Activated T-cell treated with anti-CD3 and anti-CD28 coated beads, Interleukin-2, amount 50 U/mL, for 4 hours (primary cell): ENCODE measurements at places on chromosomes 12 and 14. TPM values are rescaled to one million over a fixed set of nuclear protein-coding genes. Genes with fewer than 3 reads are reported as not detected.

UBE3B gene
- 24.4 TPM for total RNA-seq

CFAP251 gene
- 0.82 TPM for total RNA-seq

KRT73 gene
- 0.23 TPM for total RNA-seq

DAO gene
- not detected for total RNA-seq

MMP19 gene
- total RNA-seq, result not detected

MAX gene
- total RNA-seq, result 143 TPM

FAM90A1 gene
- not detected for total RNA-seq

SIX6 gene
- total RNA-seq, result not detected

GRCh38 chr14:87286191-87286590 is 706.8 kb downstream of the GALC start:
- no peak for DNase-seq

GRCh38 chr12:30582943-30583342 is 112.7 kb downstream of the IPO8 start:
- DNase-seq, result no peak

GRCh38 chr14:22623047-22623446 is 21.1 kb downstream of the OR6J1 start:
- DNase-seq, result no peak

GRCh38 chr12:67804168-67804567 is 155.6 kb downstream of the DYRK2 start:
- DNase-seq, result peak; percentile 27

DNA sequence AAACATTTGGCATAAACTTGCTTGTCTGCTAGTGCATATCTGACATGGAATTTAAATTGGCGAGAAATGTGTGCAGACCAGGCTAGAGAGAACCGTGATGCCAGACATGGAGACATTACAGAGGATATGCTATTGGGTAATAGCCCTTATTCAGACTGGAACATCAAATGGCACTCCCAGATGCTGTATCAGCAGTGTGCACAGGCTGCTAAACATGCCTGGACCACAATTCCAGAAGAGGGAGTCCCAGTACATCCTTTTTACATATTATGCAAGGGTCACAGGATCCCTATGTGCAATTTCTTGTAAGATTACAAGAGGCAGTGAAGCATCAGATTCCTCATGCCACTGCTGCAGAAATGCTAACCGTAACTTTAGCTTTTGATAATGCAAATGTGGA is 354.5 kb upstream of the FOXG1 start:
- DNase-seq, result no peak

- no peak for DNase-seq
Observed at GRCh38 chr14:101351146-101351545, 210.1 kb upstream of the DIO3 start.

- DNase-seq, result no peak
Observed at GRCh38 chr14:26128931-26129671, 468.7 kb downstream of the NOVA1 start.

- DNase-seq, result no peak
Observed at GRCh38 chr12:121820056-121820455, 16.2 kb downstream of the SETD1B start.

DNA sequence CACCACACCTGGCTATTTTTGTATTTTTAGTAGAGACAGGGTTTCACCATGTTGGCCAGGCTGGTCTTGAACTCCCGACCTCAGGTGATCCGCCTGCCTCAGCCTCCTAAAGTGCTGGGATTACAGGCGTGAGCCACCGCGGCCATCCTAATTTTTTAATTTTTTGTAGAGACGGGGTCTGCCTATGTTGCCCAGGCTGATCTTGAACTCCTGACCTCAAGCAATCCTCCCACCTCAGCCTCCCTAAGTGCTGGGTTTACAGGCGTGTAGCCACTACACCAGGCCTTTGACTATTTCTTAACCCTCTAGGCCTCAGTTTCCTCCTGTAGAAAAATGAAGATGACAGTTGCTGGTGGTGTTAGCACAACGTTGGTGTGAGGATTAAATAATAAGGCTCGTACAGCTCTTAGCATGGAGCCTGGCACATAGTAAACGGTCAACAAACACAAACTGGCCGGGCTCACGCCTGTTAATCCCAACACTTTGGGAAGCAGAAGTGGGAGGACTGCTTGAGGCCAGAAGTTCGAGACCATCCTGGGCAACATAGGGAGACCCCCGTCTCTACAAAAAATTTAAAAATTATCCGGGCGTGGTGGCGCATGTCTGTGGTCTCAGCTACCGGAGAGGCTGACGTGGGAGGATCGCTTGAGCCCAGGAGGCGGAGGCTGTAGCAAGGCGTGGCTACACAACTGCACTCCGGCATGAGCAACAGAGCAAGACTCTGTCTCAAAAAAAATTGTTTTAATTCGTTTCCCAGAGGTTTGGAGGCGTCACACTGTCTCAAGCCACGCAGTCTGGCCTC is 979 bp downstream of the DDX54 start:
- no peak for DNase-seq

GRCh38 chr12:13875744-13876143 is 105.7 kb downstream of the GRIN2B start:
- DNase-seq, result no peak

DNA sequence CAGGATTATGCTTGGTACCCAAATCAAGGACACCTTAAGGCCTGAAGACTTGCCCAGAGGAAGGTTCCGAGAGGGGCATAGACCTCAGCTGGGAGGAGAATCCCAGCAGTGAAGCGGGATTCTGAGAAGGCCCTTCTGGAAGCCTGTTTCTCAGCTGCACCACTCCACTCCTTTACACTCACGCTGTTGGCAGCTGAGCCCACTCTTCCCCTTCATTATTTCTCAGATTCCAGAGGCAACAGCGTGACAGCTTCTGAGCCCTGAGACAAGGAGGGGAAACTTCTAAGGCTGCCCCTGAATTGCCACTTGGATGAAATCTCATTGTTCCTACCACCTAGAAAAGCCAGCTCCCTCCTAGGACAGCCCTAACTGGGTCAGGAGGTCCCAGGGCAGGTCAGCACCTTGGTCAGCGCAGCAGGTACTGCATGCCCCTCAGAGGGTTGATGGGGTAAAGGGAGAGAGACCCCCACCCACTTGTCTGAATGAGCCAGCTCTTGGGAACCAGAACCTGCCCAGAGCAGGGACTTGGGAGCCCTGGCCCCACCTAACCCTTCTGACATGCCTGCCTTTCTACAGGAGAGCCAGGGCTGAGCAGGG is 53.9 kb downstream of the ISCA2 start:
- DNase-seq, result no peak

DNA sequence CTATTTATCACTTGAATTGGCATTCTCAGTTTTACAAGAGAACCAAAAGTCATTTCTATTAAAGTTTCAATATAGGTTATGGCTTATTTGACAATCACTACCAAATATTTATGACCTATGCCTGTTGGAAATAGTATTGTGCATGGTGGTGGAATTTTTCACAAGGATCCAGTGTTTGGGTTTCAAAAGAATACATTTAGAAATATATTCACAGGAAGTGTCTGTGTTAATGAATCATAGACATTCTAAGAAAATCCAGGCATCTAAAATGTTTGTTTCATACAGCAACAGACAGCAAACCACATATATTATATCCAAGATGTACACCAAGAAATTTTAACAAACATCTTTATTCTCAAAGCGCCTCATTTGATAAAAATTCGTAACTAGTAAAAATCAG is 92.7 kb downstream of the MED13L start:
- DNase-seq, result no peak

GRCh38 chr12:55720071-55720564 is at the start of gene RDH5:
Gene RDH5 (plus strand): TSS chr12:55720393. CDS start chr12:55721185, 792 bp downstream.
- no peak for DNase-seq

DNA sequence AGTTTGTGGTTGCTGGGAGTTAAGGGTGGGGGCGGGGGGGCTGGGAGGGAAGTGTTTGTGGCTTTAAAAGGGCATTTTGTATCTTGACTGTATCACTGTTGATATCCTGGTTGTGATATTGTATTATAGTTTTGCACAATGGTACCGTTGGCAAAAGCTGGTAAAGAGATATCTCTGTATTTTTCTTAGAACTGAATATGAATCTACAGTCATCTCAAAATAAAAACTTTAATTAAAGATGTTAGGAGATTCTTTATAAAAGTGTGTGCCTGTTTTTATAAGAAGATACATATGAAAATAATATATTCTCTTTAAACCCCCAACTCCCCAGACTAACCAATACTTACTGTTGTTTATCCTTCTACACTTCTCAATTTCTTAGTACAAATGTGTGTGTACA is 43.2 kb downstream of the TTC6 start:
- DNase-seq, result no peak
